Activated naive CD4-positive, alpha-beta T cell (primary cell): ENCODE measurements at places on chromosomes 13 and 19.

DNA sequence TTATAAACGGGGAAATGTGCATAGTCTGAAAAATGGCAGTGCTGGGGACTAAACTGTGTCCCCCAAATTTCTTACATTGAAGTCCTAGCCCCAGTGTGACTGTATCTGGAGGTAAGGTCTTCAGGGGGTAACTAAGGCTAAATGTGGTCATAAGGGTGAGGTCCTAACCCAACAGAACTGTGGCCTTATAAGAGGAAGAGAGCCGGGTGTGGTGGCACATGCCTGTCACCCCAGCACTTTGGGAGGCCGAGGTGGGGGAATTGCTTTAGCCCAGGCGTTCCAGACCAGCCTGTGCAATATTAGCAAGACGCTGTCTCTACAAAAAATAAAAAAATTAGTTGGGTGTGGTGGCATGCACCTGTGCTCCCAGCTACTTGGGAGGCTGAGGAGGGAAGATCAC, 17.8 kb downstream of the PROZ start:
- DNase-seq: no peak

DNA sequence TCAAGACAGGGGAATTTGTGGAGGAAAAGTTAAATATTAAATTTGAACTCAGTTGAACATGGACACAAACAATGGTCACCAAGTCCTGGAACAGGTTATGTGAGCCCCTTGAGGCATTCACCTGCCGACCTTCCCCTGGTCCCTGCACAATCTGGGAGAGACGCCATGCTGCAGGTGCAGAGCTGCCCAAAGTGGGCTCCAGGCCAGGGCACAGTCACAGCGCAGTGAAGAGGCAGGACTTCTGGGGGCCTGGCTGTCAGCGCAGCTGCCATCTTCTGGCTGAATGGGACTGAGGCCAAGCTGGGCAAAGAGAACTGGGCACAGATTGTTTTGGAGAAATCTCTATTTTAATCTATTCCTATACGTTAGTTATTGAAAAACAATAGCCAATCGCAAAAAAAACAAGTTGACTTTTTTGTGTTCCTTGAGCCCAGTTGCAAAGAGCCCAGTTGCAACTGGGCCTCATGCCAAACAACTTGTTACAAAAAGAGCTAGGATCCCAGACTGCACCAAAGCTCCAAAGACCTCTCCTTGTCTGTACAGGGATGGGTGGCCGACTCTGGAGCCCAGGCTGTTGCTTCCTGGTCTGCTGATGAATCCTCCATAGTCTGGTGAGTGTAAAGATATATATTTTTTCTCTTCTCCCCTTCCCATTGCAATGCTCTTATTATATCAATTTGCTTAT, 1.2 kb upstream of the ZNF626 start:
- no peak for DNase-seq

DNA sequence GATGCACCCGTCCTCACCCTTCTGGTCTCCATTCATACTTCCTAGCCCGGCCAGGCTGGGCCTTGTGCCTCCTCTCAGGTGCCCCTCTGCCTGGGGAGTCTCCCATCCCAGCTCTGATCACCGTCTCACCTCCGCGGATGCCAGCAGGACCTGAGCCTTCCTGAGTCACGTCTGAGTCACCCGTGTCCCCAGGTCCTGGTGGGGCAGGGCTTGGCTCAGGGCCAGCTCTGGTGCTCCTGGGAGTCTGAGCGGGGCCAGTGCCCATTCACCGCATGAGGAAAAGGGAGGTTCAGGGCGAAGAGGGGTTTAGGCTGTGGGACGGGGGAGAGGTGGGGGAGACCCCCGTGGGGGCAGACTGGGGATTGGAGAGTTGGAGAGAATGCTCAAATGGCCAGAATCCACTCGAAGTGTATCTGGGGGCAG, 593 bp downstream of the ATP8B3 start:
- DNase-seq: no peak

- DNase-seq: no peak
Observed at GRCh38 chr19:5052515-5052914, 83.6 kb downstream of the KDM4B start.

- DNase-seq: no peak
Observed at GRCh38 chr13:42305503-42305902, 33.6 kb downstream of the AKAP11 start.

DNA sequence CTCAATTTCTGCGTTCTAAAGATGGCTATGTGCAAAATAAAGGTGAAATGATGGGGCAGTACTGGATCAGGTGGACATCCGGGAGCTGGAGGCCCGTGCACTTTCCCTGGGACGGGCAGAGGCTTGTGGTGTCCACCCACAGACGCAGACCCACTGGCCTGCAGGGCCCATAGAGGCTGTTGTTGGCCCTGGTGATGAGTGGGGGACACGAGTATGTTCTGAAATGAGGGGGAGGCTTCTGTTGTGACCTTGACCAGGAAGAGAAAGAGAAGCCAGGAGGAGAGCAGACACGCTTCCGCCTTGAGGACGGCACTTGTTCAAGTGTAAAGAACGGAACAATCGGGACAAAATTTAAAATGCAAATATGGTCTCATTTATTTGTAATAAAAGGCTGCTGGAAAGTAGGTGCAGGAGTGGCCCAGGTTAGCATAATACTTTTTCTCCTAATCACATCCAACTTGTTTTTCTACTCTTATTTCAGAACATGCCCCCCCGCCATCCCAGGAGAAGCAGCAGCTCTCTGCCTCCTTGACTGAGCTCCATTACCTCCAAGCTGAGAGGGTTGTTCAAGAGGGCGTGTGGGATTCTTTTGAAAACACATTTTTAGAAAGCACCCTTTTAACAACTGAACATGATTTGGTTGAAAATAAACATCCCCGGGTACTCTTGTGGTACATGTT, 27.1 kb downstream of the ATP11A start:
- no peak for DNase-seq

GRCh38 chr19:42250183-42250665, 4.7 kb downstream of the ERF start:
- DNase-seq: no peak
